ENCODE measurements at places on chromosomes 3 and 15.

- peak; percentile 31 for ATAC-seq
Observed at GRCh38 chr3:61805510-61806080, 244.2 kb downstream of the PTPRG start.

GRCh38 chr15:68609629-68610028 is 30.8 kb downstream of the CORO2B start:
- peak; percentile 87 for ATAC-seq

GRCh38 chr3:78825118-78825857 is 942.5 kb downstream of the ROBO1 start:
- ATAC-seq, result no peak

GRCh38 chr3:108241721-108242120 is 19.5 kb upstream of the IFT57 start:
- no peak for ATAC-seq

- no peak for ATAC-seq
Observed at GRCh38 chr3:26588931-26589330, 33.6 kb upstream of the LRRC3B start.

DNA sequence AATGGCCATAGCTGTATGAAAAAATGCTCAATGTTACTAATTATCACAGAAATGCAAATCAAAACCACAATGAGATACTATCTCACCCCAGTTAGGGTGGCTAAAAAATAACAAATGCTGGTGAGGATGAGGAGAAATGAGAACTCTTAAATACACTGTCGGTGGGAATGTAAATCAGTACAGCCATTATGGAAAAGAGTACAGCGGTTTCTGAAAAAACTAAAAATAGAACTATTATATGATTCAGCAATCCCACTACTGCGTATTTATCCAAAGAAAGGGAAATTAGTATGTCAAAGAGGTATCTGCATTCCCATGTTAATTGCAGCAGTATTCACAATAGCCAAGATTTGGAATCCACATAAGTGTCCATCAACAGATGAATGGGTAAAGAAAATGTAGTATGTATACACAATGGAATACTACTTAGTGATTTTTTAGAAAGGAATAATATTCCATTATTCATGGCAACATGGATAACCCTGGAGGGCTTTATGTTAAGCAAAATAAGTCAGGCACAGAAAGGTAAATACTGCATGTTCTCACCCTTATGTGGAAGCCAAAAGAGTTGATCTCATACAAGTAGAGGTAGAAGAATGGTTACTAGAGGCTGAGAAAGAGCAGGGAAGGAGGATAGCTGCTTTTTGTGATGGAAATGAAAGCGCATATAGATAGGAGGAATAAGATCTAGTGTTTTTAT is 35.0 kb downstream of the SERP1 start:
- no peak for ATAC-seq

DNA sequence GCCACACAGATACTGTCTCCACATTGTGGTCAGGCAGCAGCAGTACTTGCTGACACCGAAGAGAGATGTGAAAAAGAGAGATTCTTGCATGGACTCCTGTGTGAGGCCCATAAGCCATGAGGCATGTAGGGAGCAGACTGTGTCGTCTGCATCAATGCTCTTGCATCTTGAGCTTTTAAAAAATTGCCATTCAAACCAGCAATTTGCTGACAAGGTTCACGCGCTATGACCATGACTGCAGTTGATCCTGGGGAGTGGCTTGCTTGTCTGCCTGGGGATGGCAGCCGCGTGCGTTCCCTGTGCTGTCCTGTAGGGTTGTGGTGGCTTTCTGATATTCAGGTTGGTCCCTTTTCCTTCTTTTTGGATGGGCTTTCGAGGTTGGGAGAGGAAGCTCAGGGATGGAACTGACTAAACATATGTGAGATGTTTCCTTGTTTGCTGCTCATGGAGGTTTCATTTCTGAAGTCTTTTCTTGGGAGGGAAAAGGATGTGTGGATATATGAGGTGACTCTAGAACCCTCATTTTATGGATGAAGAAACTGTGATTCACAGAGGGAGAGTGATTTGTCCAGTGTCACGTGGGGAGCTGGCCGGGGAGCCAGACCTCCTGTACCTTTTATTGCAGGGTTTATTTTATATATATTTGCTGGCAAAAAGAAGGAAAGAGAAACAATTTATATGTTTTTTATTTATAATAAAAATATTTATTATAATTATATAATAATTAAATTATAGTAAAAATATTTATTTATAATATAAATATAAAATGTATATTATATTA is 48.6 kb downstream of the LPP start:
- ATAC-seq, result no peak

Measured in gastroesophageal sphincter (tissue), 4 donors.